ENCODE measurements at places on chromosomes 3 and 15. TPM values are rescaled to one million over a fixed set of nuclear protein-coding genes. Genes with fewer than 3 reads are reported as not detected.

DNA sequence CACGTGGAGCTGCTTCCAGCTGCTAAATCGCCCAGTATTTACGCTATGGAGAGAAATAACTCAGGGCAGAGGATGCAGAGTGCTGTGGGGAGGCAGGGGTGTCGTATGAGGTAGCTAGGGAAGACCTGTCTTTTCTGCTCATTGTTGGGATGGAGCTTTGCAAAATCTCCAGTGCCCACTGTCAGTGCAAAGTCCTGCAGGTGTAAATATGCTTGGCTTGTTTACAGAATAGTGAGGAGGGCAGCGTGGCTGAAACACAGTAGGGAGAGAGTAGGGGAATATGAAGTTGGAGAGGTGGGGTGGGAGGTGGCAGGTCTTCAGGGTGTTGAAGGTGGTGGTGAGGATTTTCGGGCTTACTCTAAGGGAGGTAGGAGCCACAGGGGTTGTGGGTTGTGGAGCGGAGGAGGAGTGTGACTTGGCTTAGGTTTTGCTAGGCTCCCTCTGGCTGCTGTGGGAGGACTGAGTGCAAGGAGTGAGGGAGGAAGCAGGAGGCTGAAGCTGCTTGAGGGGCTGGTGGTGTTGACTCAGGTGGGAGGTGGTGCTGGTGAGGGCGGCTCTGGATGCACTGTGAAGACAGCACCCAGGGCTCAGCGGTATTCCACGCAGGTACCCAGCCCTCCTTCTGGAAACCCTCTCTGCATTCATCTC, 125.7 kb downstream of the FBLN2 start:
- no peak overlapping the region for H3K4me3 ChIP-seq
- DNase-seq = no peak
- H3K27me3 ChIP-seq = no peaks in the 10 kb centered on the region
- no peaks in the 10 kb centered on the region for H3K36me3 ChIP-seq
- no peaks in the 10 kb centered on the region for H3K4me1 ChIP-seq

- no peaks in the 10 kb centered on the region for H3K36me3 ChIP-seq
- H3K27me3 ChIP-seq = peaks cover 5% of the 10 kb centered on the region
- H3K4me3 ChIP-seq = no peak overlapping the region
These were observed 70.1 kb upstream of the VEPH1 start for GRCh38 chr3:157573281-157573680.

- H3K27ac ChIP-seq = no peak overlapping the region
- no peaks in the 10 kb centered on the region for H3K4me1 ChIP-seq
- H3K36me3 ChIP-seq = peaks cover 14% of the 10 kb centered on the region
- no peak for DNase-seq
These were observed 10.1 kb downstream of the HACD3 start for GRCh38 chr15:65540314-65540713.

DNA sequence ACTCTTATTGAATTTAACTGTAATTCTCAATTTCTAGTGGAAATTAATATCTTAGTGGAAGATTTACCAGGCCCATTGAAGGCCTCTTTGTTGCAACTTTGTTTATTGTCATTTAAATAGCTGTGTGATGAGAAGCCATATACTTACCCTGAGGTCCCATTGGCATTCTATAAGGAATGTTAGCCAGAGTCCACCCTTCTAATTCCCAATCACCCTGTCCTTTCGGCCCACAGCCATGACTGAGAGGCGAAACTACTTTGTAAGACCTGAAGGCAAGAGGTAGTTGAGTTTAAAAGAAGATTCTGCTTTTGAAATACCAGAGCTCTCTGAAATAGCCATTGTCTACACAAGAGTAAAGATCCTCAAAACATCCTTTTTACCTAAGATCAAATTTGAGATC, 290.5 kb upstream of the RARB start:
- H3K36me3 ChIP-seq = no peaks in the 10 kb centered on the region
- H3K27me3 ChIP-seq = no peaks in the 10 kb centered on the region
- no peak overlapping the region for H3K4me3 ChIP-seq

GRCh38 chr3:16148783-16149182, 25.7 kb upstream of the GALNT15 start:
- peaks cover 4% of the 10 kb centered on the region for H3K4me1 ChIP-seq
- no peaks in the 10 kb centered on the region for H3K36me3 ChIP-seq
- no peak for DNase-seq
- no peak overlapping the region for H3K27ac ChIP-seq

- no peak overlapping the region for H3K27ac ChIP-seq
- no peak overlapping the region for H3K4me3 ChIP-seq
- H3K36me3 ChIP-seq = peaks cover 35% of the 10 kb centered on the region
- peaks cover 9% of the 10 kb centered on the region for H3K4me1 ChIP-seq
- no peaks in the 10 kb centered on the region for H3K27me3 ChIP-seq
- DNase-seq = no peak
These were observed 43.6 kb downstream of the PDIA5 start for GRCh38 chr3:123110282-123110975.

GRCh38 chr3:74357881-74358280, 256.6 kb downstream of the CNTN3 start:
- no peak overlapping the region for H3K4me3 ChIP-seq
- DNase-seq = no peak
- no peaks in the 10 kb centered on the region for H3K36me3 ChIP-seq
- H3K27me3 ChIP-seq = no peaks in the 10 kb centered on the region

GRCh38 chr3:159787794-159788205, 200.8 kb upstream of the IL12A start:
- H3K4me3 ChIP-seq = no peak overlapping the region
- H3K27me3 ChIP-seq = peaks cover 13% of the 10 kb centered on the region
- H3K27ac ChIP-seq = no peak overlapping the region
- H3K36me3 ChIP-seq = no peaks in the 10 kb centered on the region
- peaks cover 6% of the 10 kb centered on the region for H3K4me1 ChIP-seq
- DNase-seq = no peak

DNA sequence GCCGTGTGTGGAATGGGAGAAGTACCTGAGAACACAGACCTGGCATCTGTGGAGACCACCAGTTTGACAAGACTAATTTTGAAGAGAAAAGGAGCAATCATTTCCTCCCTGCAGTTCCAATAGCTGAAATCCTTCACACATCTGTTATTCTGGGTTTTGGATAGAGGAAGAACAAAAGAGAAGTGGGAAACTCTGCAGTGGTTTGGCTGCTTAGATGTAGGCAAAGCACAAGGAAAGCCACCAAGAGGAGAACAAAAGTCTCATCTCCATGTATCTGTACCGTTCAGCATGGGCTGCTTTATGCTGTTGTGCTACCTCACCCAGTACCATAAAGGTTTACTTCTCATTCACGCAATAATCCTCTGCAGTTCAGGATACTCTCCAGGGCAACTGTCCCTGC, 153.1 kb upstream of the COL8A1 start:
- no peak overlapping the region for H3K4me3 ChIP-seq
- H3K27ac ChIP-seq = no peak overlapping the region
- no peaks in the 10 kb centered on the region for H3K36me3 ChIP-seq
- no peak for DNase-seq

DNA sequence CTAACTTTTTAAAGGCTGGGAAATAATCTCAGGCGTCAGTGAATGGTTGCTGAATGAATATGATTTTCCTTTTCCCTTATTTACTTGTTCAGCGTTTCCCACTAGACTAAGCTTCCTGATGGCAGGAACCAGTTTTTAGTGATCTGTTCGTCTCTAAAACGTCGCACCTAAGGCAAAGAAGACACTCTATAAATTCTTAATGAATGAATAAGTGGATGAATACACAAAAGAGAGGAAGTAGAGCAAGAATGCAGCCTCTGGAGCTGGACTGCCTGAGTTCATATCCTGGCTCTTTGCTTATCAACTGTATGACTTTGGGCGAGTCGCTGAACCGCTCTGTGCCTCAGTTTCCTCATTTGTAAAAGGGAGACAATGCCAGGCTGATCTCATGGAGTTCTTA, 38.7 kb downstream of the WNT7A start:
- H3K27ac ChIP-seq = no peak overlapping the region
- no peaks in the 10 kb centered on the region for H3K36me3 ChIP-seq
- no peaks in the 10 kb centered on the region for H3K27me3 ChIP-seq
- DNase-seq = no peak
- H3K4me3 ChIP-seq = no peak overlapping the region
- H3K4me1 ChIP-seq = no peaks in the 10 kb centered on the region

- no peaks in the 10 kb centered on the region for H3K4me1 ChIP-seq
- peaks cover 1% of the 10 kb centered on the region for H3K27me3 ChIP-seq
- no peak overlapping the region for H3K27ac ChIP-seq
- H3K36me3 ChIP-seq = no peaks in the 10 kb centered on the region
- no peak overlapping the region for H3K4me3 ChIP-seq
These were observed 16.9 kb downstream of the PPP2R3A start for GRCh38 chr3:135982404-135982761.

GRCh38 chr3:13710251-13710650, 161.3 kb downstream of the FBLN2 start:
- DNase-seq = peak; percentile 4
- no peaks in the 10 kb centered on the region for H3K27me3 ChIP-seq
- H3K36me3 ChIP-seq = no peaks in the 10 kb centered on the region
- no peak overlapping the region for H3K27ac ChIP-seq
- no peak overlapping the region for H3K4me3 ChIP-seq

DNA sequence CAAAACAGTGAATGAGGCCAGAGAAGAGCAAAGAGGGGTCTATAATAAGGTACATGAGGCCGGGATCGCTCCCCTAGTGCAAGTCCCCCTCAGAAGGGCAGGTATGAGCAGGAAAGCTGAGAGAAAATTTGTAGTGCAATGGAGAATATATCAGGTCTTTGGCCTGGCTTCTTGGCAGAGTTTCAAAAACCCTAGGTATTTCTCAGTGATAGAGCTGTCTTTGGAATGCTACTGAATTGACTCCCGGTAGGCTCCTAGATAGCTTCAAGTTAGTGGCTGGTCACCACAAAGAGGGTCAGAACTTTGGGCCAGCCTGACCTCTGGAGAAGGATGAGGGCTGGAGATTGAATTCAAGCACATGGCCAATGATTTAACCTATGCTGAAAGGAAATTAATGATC, 30.6 kb upstream of the OXTR start:
- H3K4me1 ChIP-seq = no peaks in the 10 kb centered on the region
- no peak overlapping the region for H3K4me3 ChIP-seq
- H3K27me3 ChIP-seq = peaks cover 2% of the 10 kb centered on the region
- H3K36me3 ChIP-seq = no peaks in the 10 kb centered on the region
- no peak for DNase-seq

GRCh38 chr3:146345900-146346299, 95.0 kb upstream of the PLSCR4 start:
- no peaks in the 10 kb centered on the region for H3K27me3 ChIP-seq
- no peaks in the 10 kb centered on the region for H3K36me3 ChIP-seq
- H3K27ac ChIP-seq = no peak overlapping the region
- H3K4me1 ChIP-seq = no peaks in the 10 kb centered on the region
- H3K4me3 ChIP-seq = no peak overlapping the region

- no peaks in the 10 kb centered on the region for H3K4me1 ChIP-seq
- no peak overlapping the region for H3K27ac ChIP-seq
- H3K4me3 ChIP-seq = no peak overlapping the region
- H3K36me3 ChIP-seq = no peaks in the 10 kb centered on the region
- H3K27me3 ChIP-seq = no peaks in the 10 kb centered on the region
- no peak for DNase-seq
These were observed 193.9 kb downstream of the PLOD2 start for GRCh38 chr3:145967043-145967442.

DNA sequence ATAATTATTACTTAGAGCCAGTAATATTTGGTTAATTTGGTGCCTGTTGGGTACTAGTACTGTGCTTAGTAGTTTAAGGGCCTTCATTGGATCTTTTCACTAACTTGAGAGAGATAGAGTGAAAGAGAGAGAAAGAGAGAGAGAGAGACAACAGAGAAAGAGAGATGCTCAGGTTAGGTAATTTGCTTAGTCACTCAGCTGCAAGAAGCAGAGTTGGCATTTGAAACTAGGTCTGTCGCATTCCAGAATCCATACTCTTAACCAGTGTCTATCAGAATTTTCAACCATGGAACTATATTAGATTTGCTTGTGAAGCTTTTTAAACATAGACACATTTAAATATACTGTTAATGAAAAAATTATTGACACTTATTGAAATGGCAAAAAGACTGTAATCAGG, 31.1 kb upstream of the NUDT16 start:
- DNase-seq = no peak
- H3K36me3 ChIP-seq = no peaks in the 10 kb centered on the region
- H3K27me3 ChIP-seq = peaks cover 7% of the 10 kb centered on the region
- H3K4me1 ChIP-seq = peaks cover 5% of the 10 kb centered on the region

DNA sequence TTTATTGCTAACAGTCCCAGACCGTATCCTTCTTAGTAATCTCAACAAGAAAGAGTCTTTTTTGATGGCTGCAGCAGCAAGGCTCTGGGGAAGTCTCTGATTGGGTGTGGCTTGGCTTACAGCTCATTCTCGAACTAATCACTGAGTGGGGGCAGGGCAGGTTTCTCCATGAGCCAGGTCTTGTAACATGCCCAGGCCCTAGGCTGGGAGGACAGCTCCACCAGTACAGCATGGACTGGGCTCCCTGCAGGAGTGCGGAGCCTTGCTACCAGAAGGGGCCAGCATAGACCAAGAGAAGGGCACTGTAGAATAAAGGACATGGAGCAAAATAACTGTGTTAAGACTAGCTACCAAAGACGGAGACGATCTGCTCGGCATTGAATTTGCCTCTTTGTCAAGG, 7.2 kb downstream of the CD276 start:
- H3K4me3 ChIP-seq = no peak overlapping the region
- no peaks in the 10 kb centered on the region for H3K36me3 ChIP-seq
- H3K4me1 ChIP-seq = peaks cover 13% of the 10 kb centered on the region
- peaks cover 35% of the 10 kb centered on the region for H3K27me3 ChIP-seq
- no peak for DNase-seq
- H3K27ac ChIP-seq = no peak overlapping the region

DNA sequence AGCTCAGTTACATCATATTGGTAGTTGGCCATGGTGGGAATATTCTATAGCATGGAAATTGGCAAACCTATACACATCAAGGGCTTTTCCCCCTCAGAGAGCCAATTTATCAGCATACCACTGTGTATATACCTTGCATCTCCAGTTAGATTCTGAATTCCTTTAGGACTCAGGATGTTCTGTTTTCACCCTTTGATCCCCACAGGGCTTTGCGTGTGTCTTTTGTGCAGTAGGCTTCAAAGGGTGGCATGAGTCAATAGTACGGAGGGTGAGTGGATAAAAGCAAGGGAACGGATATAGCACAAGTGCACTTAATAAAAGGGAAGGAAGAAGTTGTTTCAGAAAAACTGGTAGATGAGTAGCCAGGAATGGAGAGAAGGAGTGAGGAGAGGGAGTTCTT, 99.2 kb upstream of the RGMA start:
- peaks cover 27% of the 10 kb centered on the region for H3K27me3 ChIP-seq
- H3K36me3 ChIP-seq = no peaks in the 10 kb centered on the region
- no peaks in the 10 kb centered on the region for H3K4me1 ChIP-seq
- H3K27ac ChIP-seq = no peak overlapping the region

GRCh38 chr3:59605318-59605717, 555.5 kb upstream of the CFAP20DC start:
- H3K4me3 ChIP-seq = no peak overlapping the region
- no peak overlapping the region for H3K27ac ChIP-seq
- DNase-seq = no peak

- H3K27me3 ChIP-seq = peaks cover 8% of the 10 kb centered on the region
- peaks cover 3% of the 10 kb centered on the region for H3K4me1 ChIP-seq
- H3K27ac ChIP-seq = no peak overlapping the region
These were observed 62.8 kb upstream of the SPATA12 start for GRCh38 chr3:56997675-56998074.

PPARG gene
- 40.1 TPM for total RNA-seq

C3orf85 gene
- not detected for total RNA-seq

CTXND1 gene
- not detected for total RNA-seq

CD200 gene
- 63.3 TPM for total RNA-seq

EXD1 gene
- not detected for total RNA-seq

All from activated T-helper 2 cell treated with anti-CD3 and anti-CD28 coated beads, Interferon-gamma antibody, Interleukin-2, Interleukin-4, amounts not matched to agents 10 μg/mL and 5 μg/mL and 100 μg/mL, durations not matched to agents 14 hours and 24 hours and 36 hours (primary cell).